IPS DF 19.7 (cell line): ENCODE measurements at places on chromosomes 7 and 10.

- DNase-seq = no peak
Observed at GRCh38 chr10:48309711-48310226, 3.3 kb downstream of the MAPK8 start.

GRCh38 chr7:56605146-56605545 lies 488.9 kb upstream of the NUPR2 start:
- DNase-seq = no peak

GRCh38 chr10:70145666-70146488 lies 623 bp downstream of the TYSND1 start:
- DNase-seq = no peak

DNA sequence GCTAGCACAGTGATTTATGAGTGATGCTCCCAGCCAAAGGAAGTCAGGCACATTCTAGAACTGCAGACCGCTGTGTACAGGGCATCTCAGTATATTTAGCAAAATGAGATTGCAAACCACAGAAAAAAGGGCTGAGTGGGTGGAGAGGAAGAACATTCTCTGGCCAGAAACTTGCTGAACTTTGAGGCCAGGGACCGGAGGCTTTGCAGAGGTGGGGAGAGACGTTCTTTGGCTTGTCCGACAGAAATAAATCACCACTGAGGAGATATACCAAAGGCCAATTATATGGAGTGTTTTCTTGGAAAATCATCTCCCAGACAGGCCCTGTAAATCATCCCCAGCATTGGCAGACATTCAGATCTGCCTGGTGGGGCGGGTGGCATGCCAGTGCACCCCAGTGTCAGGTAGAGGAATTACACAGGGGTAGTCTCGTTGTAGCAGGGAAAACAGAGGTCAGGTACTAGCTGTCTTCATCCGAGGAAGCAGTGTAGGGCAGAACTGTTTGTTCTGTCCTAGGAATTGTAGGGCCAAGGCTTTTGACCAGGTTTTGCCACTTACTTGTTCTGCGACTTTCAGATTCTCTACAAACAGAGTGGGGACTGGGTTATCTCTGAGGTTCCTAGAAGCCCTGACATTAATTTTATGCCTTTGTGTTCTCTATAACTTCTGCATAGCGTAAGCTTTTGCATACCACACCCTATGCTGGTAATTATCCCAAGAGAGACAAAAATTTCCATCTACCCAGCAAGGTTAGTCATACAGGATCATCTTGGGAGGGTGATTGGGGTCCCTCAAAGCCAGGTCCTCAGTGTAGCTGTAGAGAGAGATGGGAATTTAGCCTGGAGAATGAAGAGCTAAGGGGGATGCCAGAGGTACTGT lies 655.6 kb downstream of the LRMDA start:
- peak; percentile 23 for DNase-seq

DNA sequence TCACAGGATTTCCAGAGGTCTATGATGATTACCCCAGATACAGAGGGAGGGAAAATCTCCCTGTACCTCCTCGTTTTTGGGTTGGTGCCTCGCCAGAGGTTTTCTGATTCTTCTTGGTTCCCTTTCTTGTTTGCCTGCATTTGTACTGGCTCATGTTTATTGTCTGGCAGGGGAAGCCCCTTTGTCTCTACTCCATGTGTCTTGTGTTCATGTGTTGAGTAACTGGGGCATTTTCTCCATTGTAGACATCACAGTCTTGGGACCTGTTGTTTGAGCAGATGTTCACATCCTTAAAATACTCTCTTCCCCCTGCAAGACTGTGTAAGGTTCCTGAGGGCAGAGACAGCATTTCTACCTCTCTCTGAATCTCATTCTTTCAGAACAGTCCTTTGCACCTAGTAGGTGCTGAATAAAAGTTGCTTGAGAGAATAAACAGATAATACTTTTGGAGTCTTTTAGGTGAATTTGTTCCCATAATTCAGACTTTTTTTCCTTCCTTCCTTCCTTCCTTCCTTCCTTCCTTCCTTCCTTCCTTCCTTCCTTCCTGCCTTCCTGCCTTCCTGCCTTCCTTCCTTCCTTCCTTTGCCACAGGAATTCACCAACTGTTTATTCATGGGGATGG lies 25.1 kb downstream of the CDK14 start:
- no peak for DNase-seq

GRCh38 chr10:10788761-10789160 lies 228.9 kb upstream of the CELF2 start:
- DNase-seq = no peak

DNA sequence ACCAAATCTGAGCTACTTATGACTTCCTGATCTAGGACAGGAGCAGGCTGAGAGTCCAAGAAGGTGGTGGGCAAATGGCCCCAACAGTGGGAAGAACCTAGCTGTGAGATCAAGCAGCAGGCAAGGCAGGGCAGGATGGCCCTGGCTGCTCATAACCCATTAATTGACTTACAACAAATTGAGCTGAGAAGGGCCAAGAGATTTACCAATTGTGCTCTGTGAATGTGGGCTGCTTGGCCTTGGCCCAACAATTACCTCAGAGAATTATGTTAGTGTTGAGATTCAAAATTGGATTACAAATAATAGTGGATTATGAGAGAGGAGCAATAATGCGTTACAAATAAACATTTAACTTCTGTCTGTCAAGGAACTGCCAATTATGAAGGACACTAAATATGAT lies 956.5 kb downstream of the KCNMA1 start:
- no peak for DNase-seq

DNA sequence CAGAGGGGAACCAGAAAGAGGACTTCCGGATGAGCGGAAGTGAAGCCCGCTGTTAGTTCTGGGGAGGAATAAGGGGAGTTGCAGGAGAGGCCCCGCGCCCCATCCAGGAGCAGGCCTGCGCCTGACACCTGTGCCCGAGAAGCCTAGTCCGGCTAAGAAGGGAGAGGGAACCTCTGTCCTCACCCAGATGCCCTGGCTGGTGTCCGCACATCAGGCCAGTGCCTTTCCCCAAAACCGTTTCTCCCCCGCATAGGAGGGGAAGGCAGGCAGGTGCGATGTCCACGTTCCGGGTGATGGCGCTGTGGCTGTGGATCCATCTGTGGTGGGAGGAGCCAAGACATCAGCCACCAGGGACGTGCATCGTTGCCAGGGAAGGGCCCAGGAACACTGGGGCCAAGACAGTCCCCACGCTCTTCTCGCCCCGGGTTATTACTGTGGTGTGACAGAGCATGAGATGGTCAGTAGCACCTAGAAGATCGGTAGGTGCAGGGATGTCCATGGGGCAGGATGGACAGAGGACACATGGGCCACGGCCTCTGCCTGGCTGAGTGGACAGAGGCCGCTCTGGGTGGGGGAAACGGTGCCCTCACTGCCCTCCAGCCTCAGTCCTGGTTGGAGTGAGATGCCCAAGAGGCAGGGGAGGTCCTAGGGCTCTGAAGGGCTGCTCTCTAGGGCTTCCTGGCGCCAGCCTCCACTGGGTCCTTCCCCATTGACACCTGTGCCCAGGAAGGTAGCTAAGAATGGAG lies 262.7 kb downstream of the CELF2 start:
- DNase-seq = no peak

DNA sequence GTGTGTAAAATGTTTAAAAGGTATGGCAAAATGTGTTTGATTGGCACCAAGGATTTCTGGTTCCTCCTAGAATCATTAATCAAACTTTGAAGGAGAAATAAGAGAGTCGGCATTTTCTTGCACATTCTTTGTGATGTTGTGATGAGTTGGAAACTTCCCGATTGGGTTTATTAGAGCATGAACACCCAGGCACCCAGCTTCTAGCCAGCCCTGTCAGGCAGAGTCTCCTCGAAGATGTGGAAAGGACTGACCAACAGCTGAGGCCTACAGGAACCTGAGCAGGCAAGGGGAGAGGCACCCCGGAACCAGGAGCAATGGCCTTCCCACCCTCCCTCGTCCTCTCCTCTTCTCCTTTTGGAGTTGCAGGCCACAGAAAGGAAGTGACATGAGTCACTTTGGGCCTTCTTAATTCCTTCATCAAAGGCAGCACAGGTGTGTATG lies 68.7 kb downstream of the EGFR start:
- no peak for DNase-seq

DNA sequence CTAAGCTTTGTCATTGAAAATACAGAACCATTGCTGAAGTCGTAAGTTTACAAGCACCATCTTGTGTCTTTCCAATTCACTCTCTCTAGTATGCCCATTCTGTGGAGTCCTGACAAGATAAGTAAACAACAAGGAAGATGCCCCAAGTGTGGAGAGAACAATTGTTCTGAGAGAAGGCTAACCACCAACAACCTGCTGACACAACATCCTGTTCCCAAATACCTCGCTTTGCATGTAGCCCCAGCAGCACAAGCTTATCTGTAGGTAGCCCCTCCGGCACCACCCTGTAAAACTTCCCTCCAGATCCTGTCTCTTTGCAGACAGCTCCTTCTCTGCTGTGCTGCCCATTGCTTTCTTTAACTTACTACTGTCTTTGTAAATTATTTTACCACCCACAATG lies 233.3 kb upstream of the AOAH start:
- DNase-seq = no peak

- DNase-seq = no peak
Observed at GRCh38 chr7:148296994-148297644, 293.4 kb upstream of the C7orf33 start.

- no peak for DNase-seq
Observed at GRCh38 chr10:32890444-32890843, 67.6 kb downstream of the ITGB1 start.

- no peak for DNase-seq
Observed at GRCh38 chr7:76338298-76339084, 20.3 kb downstream of the YWHAG start.

DNA sequence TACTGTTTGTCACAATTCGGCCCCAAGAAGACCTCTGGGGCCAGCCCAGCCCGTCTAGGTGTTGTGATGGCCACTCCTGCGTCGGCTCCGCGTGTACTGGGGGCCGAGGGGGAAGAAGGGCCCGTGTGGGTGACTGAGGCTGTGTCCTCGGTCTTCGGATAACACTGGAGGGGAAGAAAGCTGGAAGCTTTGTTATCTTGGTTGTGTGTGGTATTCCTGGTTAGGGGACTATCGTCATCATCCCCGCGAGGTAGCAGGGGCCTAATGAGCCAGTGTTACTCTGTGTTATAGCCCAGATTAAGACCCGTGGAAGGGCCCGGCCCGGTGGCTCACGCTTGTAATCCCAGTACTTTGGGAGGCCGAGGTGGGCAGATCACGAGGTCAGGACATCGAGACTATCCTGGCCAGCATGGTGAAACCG lies 854 bp downstream of the MTG1 start:
- no peak for DNase-seq

- no peak for DNase-seq
Observed at GRCh38 chr10:52650873-52651272, 121.7 kb downstream of the MBL2 start.

DNA sequence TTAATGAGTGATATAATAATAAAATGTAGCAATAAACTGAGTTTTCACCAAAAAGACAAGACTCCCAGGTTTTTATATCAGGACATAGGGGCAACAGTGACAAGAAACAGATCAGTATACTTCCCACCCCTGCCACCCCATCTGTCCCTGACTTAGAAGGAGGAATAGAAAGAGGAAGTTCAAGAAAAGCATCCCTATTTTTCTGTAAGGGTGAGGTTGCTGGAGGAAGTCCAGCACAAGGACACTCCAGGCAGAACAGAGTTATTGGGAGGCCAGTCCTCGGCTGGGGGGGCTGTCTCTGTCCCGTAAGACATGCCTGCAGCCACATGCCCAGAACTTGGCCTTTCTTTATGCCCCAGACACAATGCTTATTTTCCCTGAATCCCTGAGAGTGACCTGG lies 16.5 kb upstream of the TLX1 start:
- no peak for DNase-seq

DNA sequence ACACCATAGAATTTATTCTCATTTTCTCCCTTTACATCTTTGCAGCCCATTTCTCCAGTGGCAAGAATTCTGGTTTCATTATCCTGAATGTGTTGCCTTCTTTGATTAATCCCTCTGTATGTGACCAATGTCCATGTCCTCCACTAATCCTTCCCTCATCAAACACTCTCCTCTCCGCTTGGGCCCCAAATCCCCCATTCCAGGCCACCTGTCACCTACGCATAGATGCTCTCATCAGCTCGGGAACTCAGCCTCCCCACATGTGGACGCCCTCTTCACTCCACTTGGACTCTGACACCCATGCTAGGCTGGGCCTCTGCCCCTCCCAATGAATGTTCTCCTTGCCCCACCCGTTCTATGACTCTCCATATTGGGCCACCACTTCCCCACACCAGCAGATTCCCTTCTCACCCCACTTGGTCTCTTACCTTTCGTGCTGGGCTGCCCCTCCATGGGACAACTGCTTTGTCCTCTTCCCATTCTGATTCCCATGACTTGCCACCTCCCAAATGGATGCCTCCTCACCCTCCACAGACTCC lies 18.7 kb upstream of the RBM20 start:
- no peak for DNase-seq

DNA sequence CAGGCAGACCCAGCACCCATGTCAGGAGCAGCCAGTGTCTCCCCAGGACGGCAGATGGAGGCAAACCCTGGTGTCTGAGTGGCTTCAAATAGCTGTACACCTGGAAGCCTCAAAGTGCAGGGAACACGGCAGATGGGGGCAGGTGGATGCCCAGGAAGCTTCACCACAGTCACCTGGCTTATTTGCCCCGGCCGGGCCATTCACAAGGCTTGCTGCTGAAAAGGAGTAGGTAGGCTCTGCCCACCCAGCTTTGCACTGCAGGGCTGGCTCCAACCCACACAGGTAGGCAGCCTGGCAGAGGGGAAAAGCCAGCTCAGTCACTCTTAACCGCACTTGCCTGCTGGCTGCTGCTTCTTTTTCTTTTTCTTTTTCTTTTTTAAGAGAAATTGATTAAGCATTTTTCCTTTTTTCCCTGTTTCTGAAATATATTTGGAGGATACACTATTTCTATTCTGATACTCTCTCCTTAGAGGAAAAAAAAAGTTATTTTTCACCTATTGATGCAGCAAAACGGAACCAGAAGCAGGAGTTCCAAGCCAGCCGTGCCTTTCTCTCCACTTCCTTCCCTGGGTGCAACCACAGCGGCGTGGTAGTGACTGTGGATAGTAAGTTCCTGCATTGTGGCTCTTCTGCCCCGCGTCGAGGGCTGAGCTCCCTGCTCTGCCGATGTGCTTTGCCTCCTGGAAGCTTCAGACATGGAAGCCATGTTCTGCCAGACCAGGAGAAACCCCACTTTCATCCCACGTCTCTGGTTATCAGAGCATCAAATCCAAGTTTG lies 118.3 kb downstream of the KLF6 start:
- no peak for DNase-seq

DNA sequence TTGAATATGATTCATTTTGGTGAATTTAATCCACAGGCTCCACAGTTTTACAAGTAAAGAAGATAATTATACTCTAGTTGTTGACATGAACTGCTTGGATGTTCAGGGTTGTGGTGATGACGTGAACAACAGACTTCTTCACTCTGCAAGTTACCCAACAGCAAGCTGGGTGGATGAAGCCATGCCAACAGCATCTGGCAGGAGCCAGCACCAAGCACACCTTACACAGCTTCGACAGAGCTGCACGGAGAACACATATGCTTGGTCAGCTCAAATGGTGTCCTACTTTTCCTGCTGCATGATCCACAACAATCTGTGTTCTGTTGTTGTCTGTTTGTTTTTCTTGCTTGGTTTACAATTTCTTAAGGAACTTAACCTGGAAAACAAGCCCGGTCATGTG lies 9.8 kb downstream of the NOD1 start:
- no peak for DNase-seq
